Parietal lobe (tissue), 2 donors: ENCODE measurements at places on chromosomes 7 and 10. TPM values are rescaled to one million over a fixed set of nuclear protein-coding genes. Genes with fewer than 3 reads are reported as not detected.

The SLC13A1 gene
- total RNA-seq: not detected

The CYP3A4 gene
- total RNA-seq: not detected

The COA1 gene
- total RNA-seq: 130 TPM

The NPY gene
- 38.5 TPM for total RNA-seq

The ABCC2 gene
- 0.63 TPM for total RNA-seq

The SPDYE11 gene
- not detected for total RNA-seq

The ADARB2 gene
- total RNA-seq: 8.8 TPM

The TACC2 gene
- total RNA-seq: 47.6 TPM

The ENTPD1 gene
- total RNA-seq: 8.8 TPM

The IL15RA gene
- not detected for total RNA-seq

The DBF4 gene
- total RNA-seq: 22.2 TPM

The ZNF365 gene
- total RNA-seq: 31.9 TPM

The CCDC172 gene
- not detected for total RNA-seq

The ACTL6B gene
- total RNA-seq: 107 TPM

The TMEM72 gene
- total RNA-seq: not detected

The ZNF804B gene
- 9.7 TPM for total RNA-seq

The MOGAT3 gene
- total RNA-seq: not detected

The FXYD4 gene
- total RNA-seq: not detected

The CACNA2D1 gene
- 275 TPM for total RNA-seq

The TAC1 gene
- total RNA-seq: 7.8 TPM

The NPY4R gene
- not detected for total RNA-seq

The NKX2-3 gene
- not detected for total RNA-seq

The TMEM225B gene
- not detected for total RNA-seq

The ELAPOR2 gene
- total RNA-seq: 42.3 TPM

The CALML3 gene
- not detected for total RNA-seq

The METTL27 gene
- total RNA-seq: 0.94 TPM

The ADAM22 gene
- total RNA-seq: 121 TPM

The CYP3A7 gene
- total RNA-seq: 0.31 TPM

The C1GALT1 gene
- total RNA-seq: 46.0 TPM

The STOX1 gene
- total RNA-seq: 9.7 TPM
